Activated CD4-positive, alpha-beta T cell treated with anti-CD3 and anti-CD28 coated beads, Interleukin-2, amount 10 ng/mL, durations not matched to agents 7 days and 5 days (primary cell): ENCODE measurements at places on chromosomes 6 and 20.

GRCh38 chr20:9520086-9520485, 5.7 kb downstream of the LAMP5 start:
- no peaks in the 10 kb centered on the region for H3K4me1 ChIP-seq
- no peak overlapping the region for H3K4me3 ChIP-seq
- peaks cover 37% of the 10 kb centered on the region for H3K27me3 ChIP-seq
- DNase-seq, result no peak

GRCh38 chr20:9595763-9596162, 81.4 kb downstream of the LAMP5 start:
- H3K4me1 ChIP-seq, result no peaks in the 10 kb centered on the region
- H3K36me3 ChIP-seq, result no peaks in the 10 kb centered on the region
- no peak overlapping the region for H3K27ac ChIP-seq
- no peak overlapping the region for H3K4me3 ChIP-seq
- H3K27me3 ChIP-seq, result peaks cover 1% of the 10 kb centered on the region
- DNase-seq, result no peak

DNA sequence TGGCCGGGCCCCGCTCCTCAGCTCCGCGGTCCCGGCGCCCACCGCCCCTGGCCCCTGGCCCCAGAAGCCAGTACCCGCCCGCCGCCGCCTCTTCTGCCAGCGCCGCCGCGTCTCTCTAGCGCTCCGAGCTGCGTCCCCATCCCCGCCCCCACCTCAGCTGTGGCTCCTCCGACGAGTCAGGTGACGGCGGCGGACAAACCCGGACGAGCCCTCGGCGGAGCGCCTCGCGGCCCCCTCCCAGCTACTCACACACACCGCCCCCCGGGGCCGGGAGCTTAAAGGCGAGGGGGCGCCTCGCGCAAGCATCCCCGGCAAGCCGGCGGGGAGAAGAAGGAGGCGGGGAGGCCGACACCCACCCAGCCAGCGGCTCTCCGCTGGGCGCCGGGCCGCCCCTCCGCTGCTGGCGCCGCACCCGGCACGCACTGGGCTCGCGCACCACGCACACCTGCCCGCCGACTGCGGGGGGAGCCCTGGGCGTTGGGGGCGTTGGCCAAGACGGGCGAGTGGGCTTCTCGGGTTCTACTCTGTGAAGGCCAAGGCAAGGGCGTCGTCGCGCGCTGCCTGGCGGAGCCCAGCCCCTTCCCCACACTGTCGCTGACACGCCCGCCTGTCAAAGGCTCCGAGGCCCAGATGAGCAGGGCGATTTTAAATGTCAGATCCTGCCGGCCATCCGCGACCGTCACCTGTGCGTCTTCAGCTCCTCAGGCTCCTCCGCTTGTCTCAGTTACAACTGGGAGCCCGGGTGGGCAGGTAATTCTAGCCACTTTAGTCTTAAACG, at the start of gene SNAP91:
Gene SNAP91 (minus strand): TSS at position 132 of the 778 bp plus-strand sequence. CDS start 1,174 bp downstream, outside the sequence.
- peaks cover 2% of the 10 kb centered on the region for H3K36me3 ChIP-seq
- H3K27ac ChIP-seq, result no peak within 1 kb of the TSS
- DNase-seq, result no peak
- H3K27me3 ChIP-seq, result peaks cover 42% of the 10 kb centered on the region
- H3K4me3 ChIP-seq, result peak within 1 kb of the TSS; percentile 27

DNA sequence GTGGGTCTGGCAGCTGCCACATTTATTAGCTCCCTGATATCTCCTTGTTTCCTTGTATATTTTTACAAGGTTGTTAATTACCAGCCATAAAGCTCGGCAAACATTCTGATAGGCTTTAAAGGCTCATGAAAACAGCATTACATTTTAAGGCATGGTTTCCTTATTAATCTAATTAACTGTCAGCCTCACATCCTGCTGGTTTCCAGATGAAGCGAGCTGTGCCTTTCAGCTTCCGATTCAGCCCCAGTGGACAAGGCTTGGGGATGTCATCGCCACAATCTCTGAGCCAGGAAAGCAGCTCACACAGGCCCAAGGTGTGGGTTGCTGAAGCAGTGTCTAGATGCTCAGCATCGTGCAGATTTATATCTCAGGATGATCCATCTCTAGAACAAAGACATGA, 66.0 kb upstream of the RALY start:
- no peaks in the 10 kb centered on the region for H3K36me3 ChIP-seq
- H3K27ac ChIP-seq, result no peak overlapping the region
- H3K4me1 ChIP-seq, result no peaks in the 10 kb centered on the region
- peaks cover 8% of the 10 kb centered on the region for H3K27me3 ChIP-seq
- DNase-seq, result no peak
- H3K4me3 ChIP-seq, result no peak overlapping the region

DNA sequence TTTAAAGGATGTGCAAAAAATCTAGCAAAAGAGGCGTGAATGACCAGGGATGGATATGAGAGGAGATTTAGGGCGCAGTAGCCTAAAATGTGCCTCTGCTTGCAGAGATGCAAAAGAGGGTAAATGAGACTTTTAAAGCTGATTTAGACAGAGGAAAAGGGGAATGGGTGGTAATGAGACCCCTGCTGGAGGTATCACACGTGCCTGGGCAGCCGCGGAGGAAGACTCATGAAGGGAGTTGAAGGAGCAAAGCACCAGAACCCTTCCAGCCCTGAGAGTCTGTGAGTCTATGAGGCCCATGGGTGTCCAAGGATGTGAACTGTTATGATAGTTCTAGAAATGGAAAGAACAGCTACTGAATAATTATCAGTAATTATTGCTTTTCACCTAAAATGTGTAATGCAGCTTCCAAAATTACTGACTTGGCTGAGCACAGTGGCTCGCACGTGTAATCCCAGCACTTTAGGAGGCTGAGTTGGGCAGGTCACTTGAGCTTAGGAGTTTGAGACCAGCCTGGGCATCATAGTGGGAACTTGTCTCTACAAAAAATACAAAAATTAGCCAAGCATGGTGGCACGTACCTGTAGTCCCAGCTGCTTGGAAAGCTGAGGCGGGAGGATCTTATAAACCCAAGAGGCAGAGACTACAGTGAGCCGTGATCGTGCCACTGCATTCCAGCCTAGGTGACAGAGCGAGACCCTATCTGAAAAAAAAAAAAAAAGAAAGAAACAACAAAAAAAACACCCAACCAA, 38.2 kb upstream of the TIAM2 start:
- H3K4me3 ChIP-seq, result no peak overlapping the region
- H3K4me1 ChIP-seq, result peaks cover 10% of the 10 kb centered on the region
- H3K27ac ChIP-seq, result no peak overlapping the region
- H3K27me3 ChIP-seq, result no peaks in the 10 kb centered on the region
- H3K36me3 ChIP-seq, result no peaks in the 10 kb centered on the region

DNA sequence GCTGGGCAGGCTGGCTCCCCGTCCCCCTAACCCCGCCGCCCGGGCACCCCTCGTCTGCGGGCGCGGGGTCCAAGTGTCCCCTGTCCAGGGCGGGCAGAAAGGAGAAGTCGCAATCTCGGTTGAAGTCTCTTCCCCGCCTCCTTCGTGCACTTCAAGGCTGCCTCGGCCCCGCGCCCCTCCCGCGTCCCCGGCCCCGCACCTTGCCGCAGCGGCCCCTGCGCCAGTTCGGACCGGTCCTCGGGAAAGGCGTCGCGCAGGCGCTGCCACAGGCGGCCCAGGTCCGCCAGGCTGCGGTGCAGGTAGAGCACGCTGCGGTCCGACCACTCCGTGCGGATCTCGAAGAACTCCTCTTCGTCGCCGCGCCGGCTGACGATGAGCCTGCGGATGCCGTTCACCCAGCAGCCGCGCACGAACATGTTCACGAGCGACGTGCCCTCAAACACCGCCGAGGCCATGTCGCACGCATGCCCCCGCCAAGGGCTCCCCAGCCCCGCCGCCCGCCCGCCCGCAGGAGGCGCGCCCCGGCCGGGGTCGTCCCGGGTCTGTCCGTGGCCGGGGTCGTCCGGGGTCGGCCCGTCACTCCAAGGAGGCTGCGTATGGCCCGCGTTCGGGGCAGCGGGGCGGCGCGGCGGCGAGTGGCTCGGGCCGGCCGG, at the start of gene PXDC1:
Gene PXDC1 (minus strand): TSS at position 637 of the 653 bp plus-strand sequence. CDS start 182 bp downstream, at position 455.
- peak within 1 kb of the TSS; percentile 20 for H3K4me3 ChIP-seq
- peak; percentile 38 for DNase-seq
- no peak within 1 kb of the TSS for H3K27ac ChIP-seq

DNA sequence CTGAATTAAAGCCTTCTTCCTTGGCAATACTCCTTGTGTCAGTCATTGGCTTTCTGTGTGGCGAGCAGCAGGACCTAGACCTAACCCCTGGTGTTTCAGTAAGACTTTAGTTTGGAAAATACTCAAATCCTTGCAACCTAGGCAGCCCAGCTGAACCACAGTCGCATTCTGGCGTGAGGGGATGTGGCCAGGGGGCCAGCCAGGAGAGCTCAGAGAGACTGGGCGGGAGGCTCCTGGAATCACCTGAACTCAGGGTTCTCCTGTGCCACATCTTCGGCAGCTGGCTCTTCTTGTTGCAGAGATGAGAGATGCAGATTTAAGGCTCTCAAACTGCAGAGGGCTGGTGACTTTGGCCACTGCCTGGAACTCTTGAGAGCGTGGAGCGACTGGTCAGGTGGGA, 102.7 kb downstream of the SYNDIG1 start:
- H3K27me3 ChIP-seq, result no peaks in the 10 kb centered on the region
- no peak overlapping the region for H3K27ac ChIP-seq
- H3K4me1 ChIP-seq, result no peaks in the 10 kb centered on the region
- no peaks in the 10 kb centered on the region for H3K36me3 ChIP-seq

GRCh38 chr20:3282271-3283221, 43.6 kb upstream of the SLC4A11 start:
- H3K27ac ChIP-seq, result no peak overlapping the region
- no peak overlapping the region for H3K4me3 ChIP-seq
- H3K4me1 ChIP-seq, result no peaks in the 10 kb centered on the region
- no peaks in the 10 kb centered on the region for H3K36me3 ChIP-seq
- no peaks in the 10 kb centered on the region for H3K27me3 ChIP-seq
- no peak for DNase-seq

GRCh38 chr20:64090165-64090564, 6.0 kb upstream of the LKAAEAR1 start:
- no peaks in the 10 kb centered on the region for H3K4me1 ChIP-seq
- no peak for DNase-seq
- no peaks in the 10 kb centered on the region for H3K36me3 ChIP-seq
- no peak overlapping the region for H3K4me3 ChIP-seq

DNA sequence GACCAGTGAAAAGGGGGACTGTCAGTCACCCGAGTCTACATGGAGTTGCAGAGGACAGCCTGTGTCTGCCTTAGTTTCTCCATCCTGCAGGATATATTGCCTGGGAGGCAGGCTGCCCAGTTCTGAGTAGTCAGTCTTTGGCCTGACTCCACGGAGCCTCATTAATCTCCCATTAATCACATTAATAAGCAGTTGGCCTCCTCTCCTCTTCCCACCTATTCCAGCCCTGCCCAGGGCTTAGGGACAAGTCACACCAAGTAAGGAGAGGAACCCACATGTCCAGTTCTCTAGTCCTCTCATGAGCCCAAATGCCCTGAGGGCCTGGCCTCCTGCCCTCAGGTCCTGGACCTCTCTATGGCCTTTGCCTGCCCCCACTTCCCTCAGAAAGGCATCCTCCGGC, 1.3 kb upstream of the MUCL3 start:
- H3K36me3 ChIP-seq, result no peaks in the 10 kb centered on the region
- no peak for DNase-seq
- H3K27me3 ChIP-seq, result peaks cover 40% of the 10 kb centered on the region
- H3K4me1 ChIP-seq, result peaks cover 2% of the 10 kb centered on the region
- no peak overlapping the region for H3K4me3 ChIP-seq
- no peak overlapping the region for H3K27ac ChIP-seq

- H3K27ac ChIP-seq, result no peak overlapping the region
- peaks cover 15% of the 10 kb centered on the region for H3K4me1 ChIP-seq
- H3K27me3 ChIP-seq, result no peaks in the 10 kb centered on the region
- no peak for DNase-seq
These were observed 21.0 kb upstream of the STX16 start for GRCh38 chr20:58630063-58630462.

- no peaks in the 10 kb centered on the region for H3K27me3 ChIP-seq
- no peaks in the 10 kb centered on the region for H3K36me3 ChIP-seq
- no peak overlapping the region for H3K27ac ChIP-seq
- no peak overlapping the region for H3K4me3 ChIP-seq
These were observed 158.9 kb upstream of the FUT9 start for GRCh38 chr6:95856876-95857364.

DNA sequence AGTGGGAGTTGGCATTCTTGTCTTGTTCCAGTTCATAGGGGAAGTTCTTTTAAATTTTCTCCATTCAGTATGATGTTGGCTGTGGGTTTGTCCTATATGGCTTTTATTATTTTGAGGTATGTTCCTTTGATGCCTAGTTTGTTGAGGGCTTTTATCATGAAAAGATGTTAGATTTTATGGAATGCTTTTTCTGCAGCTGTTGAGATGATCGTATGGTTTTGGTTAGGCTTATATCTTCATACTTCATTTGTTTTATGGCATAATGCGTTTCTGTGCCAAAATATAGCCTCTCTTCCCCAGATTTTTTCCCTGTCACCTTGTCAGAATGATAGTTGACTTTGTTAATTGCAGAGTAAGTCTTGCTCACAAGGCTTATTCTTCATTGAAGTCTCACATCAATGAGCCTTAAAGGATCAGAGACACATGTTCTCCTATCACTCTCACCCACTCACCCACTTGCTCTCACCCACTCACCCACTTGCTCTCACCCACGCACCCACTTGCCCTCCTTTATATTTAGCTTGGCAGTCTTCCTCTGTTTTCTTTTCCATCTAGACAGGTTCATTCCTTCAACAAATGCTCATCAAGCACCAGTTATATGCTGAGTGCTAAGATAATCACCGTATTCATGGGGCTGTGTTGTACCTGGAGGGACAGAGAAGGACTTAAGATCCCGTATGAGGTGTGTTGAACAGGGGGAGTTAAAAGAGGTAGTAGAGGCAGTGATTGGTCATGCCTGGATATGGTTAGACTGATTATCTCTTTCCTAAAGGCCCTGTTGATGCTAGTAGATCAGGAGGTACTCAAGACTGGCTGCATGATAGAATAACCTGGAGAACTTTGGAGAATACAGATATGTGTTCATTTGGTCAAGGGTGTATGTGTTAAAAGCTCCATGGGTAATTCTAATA, 19.3 kb downstream of the UST start:
- peaks cover 22% of the 10 kb centered on the region for H3K4me1 ChIP-seq
- no peak for DNase-seq

GRCh38 chr6:122494665-122495272, 23.2 kb upstream of the SERINC1 start:
- H3K27me3 ChIP-seq, result peaks cover 17% of the 10 kb centered on the region
- peaks cover 9% of the 10 kb centered on the region for H3K36me3 ChIP-seq
- H3K4me1 ChIP-seq, result peaks cover 20% of the 10 kb centered on the region
- no peak overlapping the region for H3K4me3 ChIP-seq
- DNase-seq, result no peak

DNA sequence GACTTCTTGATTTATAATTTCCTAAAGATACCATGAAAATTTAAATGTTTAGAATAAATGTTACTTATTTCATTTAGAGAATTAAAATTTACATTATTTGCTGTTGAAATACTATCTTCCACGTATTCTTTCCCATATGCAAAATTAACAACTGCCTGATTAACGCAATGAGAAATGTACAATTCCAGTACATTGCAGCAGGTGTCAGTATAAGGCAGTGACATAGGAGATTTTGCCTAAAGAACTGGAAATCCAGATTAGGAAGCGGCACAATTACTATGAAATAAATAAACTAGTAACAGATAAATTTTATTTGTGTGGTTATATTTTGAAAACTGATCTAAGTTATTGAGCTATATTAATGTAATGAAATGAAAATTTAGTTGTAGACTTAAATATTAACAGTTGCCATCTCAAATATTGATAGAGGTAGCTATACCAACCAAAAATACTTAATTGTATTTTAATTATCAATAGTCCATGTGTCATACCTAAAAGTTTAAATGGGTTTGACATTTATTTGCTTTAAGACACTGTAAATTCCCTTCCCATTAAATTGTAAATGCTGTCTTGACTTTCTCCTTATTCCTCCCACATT, 300.2 kb downstream of the UTRN start:
- no peak overlapping the region for H3K4me3 ChIP-seq
- H3K4me1 ChIP-seq, result peaks cover 60% of the 10 kb centered on the region
- H3K27me3 ChIP-seq, result no peaks in the 10 kb centered on the region
- peaks cover 30% of the 10 kb centered on the region for H3K36me3 ChIP-seq
- H3K27ac ChIP-seq, result no peak overlapping the region
- DNase-seq, result peak; percentile 31
